Pancreas (tissue), 10 donors: ENCODE measurements at places on chromosomes 12 and 14.

DNA sequence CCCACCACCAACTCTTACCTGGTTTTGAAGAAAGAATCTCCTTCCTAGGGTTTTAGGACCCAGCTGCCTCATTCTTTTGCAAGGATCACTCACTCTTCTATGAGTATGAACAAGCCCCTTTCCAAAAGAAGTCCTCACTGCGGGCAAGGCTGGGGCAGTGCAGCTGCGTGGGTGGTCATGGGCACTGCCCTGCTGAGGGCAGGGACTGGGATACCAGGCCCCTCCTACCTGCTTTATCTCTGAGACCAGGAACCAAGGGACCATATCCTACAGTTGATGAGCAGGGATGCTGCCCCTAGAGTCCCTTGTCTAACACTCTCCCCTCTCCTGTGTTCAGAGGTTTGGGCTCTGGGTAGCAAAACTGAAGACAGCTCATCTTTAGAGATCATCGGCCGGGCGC is 20.5 kb downstream of the HPD start:
- no peak overlapping the region for H3K4me3 ChIP-seq
- DNase-seq = no peak
- H3K27me3 ChIP-seq = no peaks in the 10 kb centered on the region
- no peak overlapping the region for H3K27ac ChIP-seq
- H3K36me3 ChIP-seq = no peaks in the 10 kb centered on the region
- H3K4me1 ChIP-seq = no peaks in the 10 kb centered on the region

- H3K4me1 ChIP-seq = no peaks in the 10 kb centered on the region
- no peak overlapping the region for H3K4me3 ChIP-seq
- no peak overlapping the region for H3K27ac ChIP-seq
- no peaks in the 10 kb centered on the region for H3K36me3 ChIP-seq
- no peaks in the 10 kb centered on the region for H3K27me3 ChIP-seq
- DNase-seq = no peak
Observed at GRCh38 chr12:17591005-17591681, 498.9 kb downstream of the RERGL start.

DNA sequence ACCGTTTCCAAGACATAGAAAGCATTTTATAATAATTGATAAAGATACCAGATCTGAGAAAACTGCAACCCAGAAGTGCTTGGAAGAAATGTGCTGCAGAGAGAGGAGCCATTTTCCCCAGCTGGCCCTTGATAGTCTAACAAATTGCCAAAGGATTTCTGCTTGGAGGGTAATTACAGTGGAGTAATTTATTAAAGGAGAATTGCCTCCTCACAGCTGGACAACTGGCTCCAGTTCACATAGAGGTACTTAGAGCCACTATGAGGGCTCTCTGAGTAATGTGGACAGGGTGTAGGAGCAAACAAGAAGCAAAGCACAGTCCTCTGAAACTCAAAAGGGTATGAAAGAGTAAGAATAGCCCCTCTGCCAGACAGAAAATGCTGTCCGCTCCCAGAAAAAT is 335.6 kb downstream of the SYT1 start:
- DNase-seq = no peak
- no peaks in the 10 kb centered on the region for H3K27me3 ChIP-seq
- H3K36me3 ChIP-seq = no peaks in the 10 kb centered on the region
- no peak overlapping the region for H3K4me3 ChIP-seq

DNA sequence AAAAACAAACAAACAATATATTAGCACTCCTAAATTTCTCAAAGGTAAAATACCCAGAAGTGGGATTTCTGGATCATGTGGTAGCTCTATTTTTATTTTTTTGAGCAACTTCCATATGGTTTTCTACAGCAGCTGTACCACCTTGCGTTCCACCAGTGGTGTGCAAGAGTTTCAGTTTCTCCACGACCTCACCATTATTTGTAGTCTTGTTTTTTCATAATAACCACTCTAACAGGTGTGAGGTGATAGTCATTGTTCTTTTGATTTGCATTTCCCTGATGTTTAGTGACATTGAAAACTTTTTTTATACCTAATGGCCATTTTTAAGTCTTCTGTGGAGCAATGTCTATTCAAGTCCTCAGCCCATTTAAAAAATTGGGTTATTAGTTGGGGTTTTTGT is 127.3 kb upstream of the SLC38A2 start:
- H3K27me3 ChIP-seq = no peaks in the 10 kb centered on the region
- no peaks in the 10 kb centered on the region for H3K4me1 ChIP-seq
- no peak overlapping the region for H3K4me3 ChIP-seq
- no peak for DNase-seq
- no peaks in the 10 kb centered on the region for H3K36me3 ChIP-seq

DNA sequence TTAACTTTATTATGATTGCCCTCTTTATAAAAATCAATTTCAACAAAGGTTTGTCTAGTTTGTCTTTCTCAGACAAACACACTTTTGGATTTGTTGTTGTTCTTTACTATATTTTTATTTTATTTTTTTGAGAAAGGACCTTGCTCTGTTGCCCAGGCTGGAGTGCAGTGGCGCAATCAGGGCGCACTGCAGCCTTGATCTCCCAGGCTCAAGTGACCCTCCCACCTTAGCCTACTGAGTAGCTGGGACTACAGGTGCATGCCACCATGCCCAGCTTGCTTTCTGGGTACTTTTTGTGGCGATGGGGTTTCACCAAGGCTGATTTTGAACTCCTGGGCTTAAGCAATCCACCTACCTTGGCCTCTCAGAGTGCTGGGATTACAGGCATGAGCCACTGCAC is 64.4 kb upstream of the CFL2 start:
- H3K27me3 ChIP-seq = no peaks in the 10 kb centered on the region
- H3K4me1 ChIP-seq = no peaks in the 10 kb centered on the region
- H3K36me3 ChIP-seq = peaks cover 18% of the 10 kb centered on the region
- H3K27ac ChIP-seq = no peak overlapping the region
- DNase-seq = no peak
- no peak overlapping the region for H3K4me3 ChIP-seq

DNA sequence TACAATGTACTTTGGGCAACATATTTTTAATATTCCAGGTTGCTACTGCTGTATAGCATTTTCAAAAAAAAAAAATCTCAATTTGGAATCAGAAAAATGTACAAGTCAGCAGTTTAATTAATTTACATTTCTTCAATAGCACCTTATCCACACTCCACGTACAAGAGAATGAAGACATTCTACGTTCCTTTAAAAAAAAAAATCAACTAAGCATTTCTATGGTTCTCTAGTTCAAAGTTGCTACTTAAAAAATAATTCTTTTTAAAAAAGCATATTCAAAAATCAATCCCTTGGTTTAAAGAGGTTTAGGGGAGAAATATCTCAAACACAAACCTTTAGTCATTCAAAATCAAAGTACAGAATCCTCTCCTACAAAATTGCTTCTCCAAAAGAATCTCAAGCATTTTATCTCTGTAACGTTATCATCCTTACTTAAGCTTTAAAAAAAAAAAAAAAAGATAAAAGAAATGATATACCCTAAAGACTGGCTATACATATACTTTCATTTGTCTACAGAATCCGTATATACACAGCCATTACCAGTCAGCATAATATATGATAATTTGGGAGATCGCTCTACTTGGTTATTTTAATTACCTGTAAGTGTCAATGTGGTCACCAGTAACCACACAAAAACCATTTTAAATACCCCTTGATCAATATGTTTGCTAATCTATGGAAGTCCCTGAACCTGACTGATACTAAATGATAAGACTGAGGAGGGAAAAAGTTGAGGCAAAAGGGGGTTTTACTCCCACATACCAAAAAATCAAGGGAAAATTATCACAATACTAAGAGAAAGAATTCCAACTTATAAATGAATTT is 2.7 kb downstream of the MED13L start:
- H3K36me3 ChIP-seq = no peaks in the 10 kb centered on the region
- no peak for DNase-seq
- H3K4me3 ChIP-seq = no peak overlapping the region
- no peak overlapping the region for H3K27ac ChIP-seq

DNA sequence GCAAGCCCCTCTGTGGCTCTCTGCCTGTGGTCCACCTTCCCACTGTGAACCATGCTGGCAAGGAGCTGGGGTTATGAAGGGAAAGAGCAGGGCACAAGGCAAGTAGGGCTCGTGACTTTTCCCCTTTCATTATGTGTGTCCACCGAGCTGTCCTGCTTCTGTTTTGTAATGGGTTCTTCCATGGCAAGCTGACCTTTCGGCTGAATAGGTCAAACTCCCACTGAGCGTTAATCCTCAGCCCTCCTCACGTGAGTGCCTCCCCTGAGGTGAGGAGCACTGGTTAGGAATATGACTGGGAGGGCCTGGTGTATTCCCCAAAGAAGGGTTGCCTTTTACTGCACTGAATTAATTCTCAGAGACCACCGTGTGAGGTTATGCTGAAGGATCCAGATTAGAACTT is 424.3 kb downstream of the NPAS3 start:
- no peak overlapping the region for H3K4me3 ChIP-seq
- H3K27ac ChIP-seq = no peak overlapping the region
- DNase-seq = no peak
- H3K4me1 ChIP-seq = no peaks in the 10 kb centered on the region
- H3K27me3 ChIP-seq = no peaks in the 10 kb centered on the region

GRCh38 chr12:4214877-4215228 is 58.7 kb upstream of the CCND2 start:
- no peaks in the 10 kb centered on the region for H3K36me3 ChIP-seq
- DNase-seq = no peak
- no peaks in the 10 kb centered on the region for H3K27me3 ChIP-seq
- H3K4me1 ChIP-seq = no peaks in the 10 kb centered on the region
- H3K27ac ChIP-seq = no peak overlapping the region
- no peak overlapping the region for H3K4me3 ChIP-seq

GRCh38 chr14:49363821-49364751 is 222.1 kb downstream of the RPS29 start:
- no peaks in the 10 kb centered on the region for H3K4me1 ChIP-seq
- no peak overlapping the region for H3K4me3 ChIP-seq
- H3K36me3 ChIP-seq = no peaks in the 10 kb centered on the region
- no peak for DNase-seq
- H3K27ac ChIP-seq = no peak overlapping the region

DNA sequence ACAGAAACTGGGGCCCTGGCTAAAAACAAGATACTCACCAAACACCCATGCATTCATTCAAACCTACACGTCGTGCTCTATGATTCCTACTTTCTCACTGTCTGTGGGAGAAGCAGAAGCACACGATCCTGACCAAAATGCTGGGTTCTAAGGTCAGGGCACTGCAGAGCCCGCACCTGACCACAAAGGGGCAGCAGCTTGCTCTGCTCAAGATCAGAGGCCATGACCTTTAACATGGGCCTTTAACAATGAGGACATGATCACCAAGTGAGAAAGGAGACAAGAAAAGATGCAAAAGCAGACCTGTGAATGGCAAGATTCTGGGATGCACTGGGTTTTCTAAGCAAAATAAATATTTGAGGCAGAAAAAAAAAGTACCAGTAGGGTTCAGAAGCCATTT is 40.1 kb upstream of the VPS33A start:
- no peak for DNase-seq
- peaks cover 4% of the 10 kb centered on the region for H3K36me3 ChIP-seq
- H3K27me3 ChIP-seq = no peaks in the 10 kb centered on the region
- H3K4me3 ChIP-seq = no peak overlapping the region
- H3K4me1 ChIP-seq = no peaks in the 10 kb centered on the region
- no peak overlapping the region for H3K27ac ChIP-seq

- no peaks in the 10 kb centered on the region for H3K27me3 ChIP-seq
- no peak overlapping the region for H3K4me3 ChIP-seq
- no peaks in the 10 kb centered on the region for H3K36me3 ChIP-seq
- H3K4me1 ChIP-seq = peaks cover 7% of the 10 kb centered on the region
- no peak for DNase-seq
Observed at GRCh38 chr12:109571773-109572505, 1.4 kb downstream of the MMAB start.

DNA sequence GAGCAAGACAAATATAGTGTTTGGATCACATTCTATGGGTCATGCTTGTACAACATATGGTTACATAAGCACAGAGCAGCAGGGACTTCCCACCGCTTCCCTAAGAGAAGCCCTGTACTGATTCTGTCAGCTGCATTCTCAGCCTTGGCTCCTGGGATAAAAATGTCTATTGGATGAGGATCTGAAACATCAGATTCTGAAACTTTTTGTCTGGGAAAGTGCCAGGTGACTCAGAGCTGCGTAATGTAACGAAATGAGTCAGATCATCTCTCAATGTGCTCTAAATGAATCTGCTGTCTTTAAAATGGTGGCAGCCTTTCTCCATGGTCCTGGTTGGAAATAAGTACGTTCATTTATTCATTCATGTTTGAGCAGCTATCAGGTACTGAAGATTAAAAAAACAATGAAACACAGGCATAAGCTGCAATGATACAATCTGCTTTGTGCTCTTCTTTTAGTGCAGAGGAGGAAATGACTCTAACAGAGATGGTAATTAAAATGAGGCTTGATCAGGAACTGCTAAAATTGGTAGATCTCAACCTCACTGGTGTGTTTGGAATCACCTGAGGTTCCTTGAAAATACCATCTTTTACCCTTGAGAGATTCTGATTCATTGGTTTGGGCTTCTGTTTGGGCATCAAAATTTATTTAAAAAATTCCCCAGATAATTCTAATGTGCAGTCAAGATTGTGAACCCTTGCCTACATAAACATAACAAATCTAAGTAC is 99.1 kb upstream of the NAP1L1 start:
- no peaks in the 10 kb centered on the region for H3K36me3 ChIP-seq
- H3K27ac ChIP-seq = no peak overlapping the region
- no peak overlapping the region for H3K4me3 ChIP-seq
- no peaks in the 10 kb centered on the region for H3K27me3 ChIP-seq
